ENCODE measurements at places on chromosomes 12 and 14. TPM values are rescaled to one million over a fixed set of nuclear protein-coding genes. Genes with fewer than 3 reads are reported as not detected.

CLEC1A gene
- not detected for total RNA-seq

LRTM2 gene
- total RNA-seq: not detected

TPPP2 gene
- not detected for total RNA-seq

CCDC198 gene
- total RNA-seq: not detected

PPHLN1 gene
- total RNA-seq: 70.0 TPM

KRT79 gene
- not detected for total RNA-seq

TBC1D30 gene
- total RNA-seq: 0.87 TPM

TMX1 gene
- total RNA-seq: 83.4 TPM

DEGS2 gene
- total RNA-seq: not detected

IL22 gene
- not detected for total RNA-seq

CLEC2D gene
- 5.4 TPM for total RNA-seq

NOS1 gene
- total RNA-seq: not detected

SPATA7 gene
- 16.5 TPM for total RNA-seq

EFS gene
- 5.5 TPM for total RNA-seq

SYNDIG1L gene
- not detected for total RNA-seq

LLPH gene
- 4.3 TPM for total RNA-seq

SLC8A3 gene
- 0.12 TPM for total RNA-seq

FAR2 gene
- total RNA-seq: 9.9 TPM

GZMB gene
- total RNA-seq: not detected

PLEKHG3 gene
- 3.3 TPM for total RNA-seq

RPGRIP1 gene
- total RNA-seq: not detected

CRACR2A gene
- total RNA-seq: 8.3 TPM

GOLT1B gene
- total RNA-seq: 71.7 TPM

CCDC197 gene
- total RNA-seq: not detected

TMEM106C gene
- 175 TPM for total RNA-seq

RBM23 gene
- total RNA-seq: 82.8 TPM

HOXC13 gene
- not detected for total RNA-seq

FOXG1 gene
- under 0.01 TPM for total RNA-seq

LRP1-AS gene
- total RNA-seq: not detected

DTX1 gene
- total RNA-seq: under 0.01 TPM

KICS2 gene
- total RNA-seq: 8.9 TPM

CCDC38 gene
- not detected for total RNA-seq

COCH gene
- 1.00 TPM for total RNA-seq

TMEM121 gene
- total RNA-seq: 10.7 TPM

GPR84 gene
- not detected for total RNA-seq

EEF1AKMT3 gene
- 3.8 TPM for total RNA-seq

LMO3 gene
- total RNA-seq: 16.4 TPM

GUCY2C gene
- not detected for total RNA-seq

RNFT2 gene
- total RNA-seq: 5.4 TPM

CABP1 gene
- 1.1 TPM for total RNA-seq

ACSS3 gene
- total RNA-seq: 16.2 TPM

KLRF1 gene
- not detected for total RNA-seq

IL23A gene
- not detected for total RNA-seq

ARG2 gene
- total RNA-seq: 3.5 TPM

Data from uterine smooth muscle cell (primary cell).